ENCODE measurements at places on chromosomes 6 and 20.

- DNase-seq, result no peak
Observed at GRCh38 chr6:20955751-20956150, 421.5 kb downstream of the CDKAL1 start.

- no peak for DNase-seq
Observed at GRCh38 chr6:17869010-17869752, 118.3 kb downstream of the KIF13A start.

DNA sequence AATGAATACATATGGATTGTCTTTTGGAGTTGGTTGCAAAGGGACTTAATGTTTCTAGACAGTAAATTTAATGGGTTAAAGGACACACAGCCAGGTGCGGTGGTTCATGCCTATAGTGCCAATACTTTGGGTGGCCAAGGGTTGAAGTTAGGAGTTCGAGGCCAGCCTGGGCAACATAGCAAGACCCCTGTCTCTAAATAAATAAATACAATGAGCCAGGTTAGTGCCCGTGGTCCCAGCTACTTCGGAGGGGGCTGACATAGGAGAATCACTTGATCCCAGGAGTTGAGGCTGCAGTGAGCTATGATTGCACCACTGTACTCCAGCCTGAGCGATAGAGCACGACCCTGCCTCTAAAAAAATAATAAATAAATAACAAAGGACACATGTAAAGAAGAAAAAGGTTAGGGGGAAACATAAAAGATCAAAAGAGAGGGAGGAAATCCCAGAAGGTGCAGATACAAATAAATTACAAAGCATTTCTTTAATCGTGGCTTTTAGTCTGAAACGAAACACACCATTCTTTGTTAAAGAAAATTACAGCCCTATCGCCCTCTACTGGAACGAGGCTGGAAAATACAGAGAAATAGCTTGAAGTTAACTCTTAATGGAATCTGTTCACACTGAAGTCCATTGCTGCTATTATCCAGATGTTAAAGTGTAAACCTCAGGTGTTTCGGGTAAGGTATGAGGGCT, 42.6 kb upstream of the SCML4 start:
- peak; percentile 9 for DNase-seq

DNA sequence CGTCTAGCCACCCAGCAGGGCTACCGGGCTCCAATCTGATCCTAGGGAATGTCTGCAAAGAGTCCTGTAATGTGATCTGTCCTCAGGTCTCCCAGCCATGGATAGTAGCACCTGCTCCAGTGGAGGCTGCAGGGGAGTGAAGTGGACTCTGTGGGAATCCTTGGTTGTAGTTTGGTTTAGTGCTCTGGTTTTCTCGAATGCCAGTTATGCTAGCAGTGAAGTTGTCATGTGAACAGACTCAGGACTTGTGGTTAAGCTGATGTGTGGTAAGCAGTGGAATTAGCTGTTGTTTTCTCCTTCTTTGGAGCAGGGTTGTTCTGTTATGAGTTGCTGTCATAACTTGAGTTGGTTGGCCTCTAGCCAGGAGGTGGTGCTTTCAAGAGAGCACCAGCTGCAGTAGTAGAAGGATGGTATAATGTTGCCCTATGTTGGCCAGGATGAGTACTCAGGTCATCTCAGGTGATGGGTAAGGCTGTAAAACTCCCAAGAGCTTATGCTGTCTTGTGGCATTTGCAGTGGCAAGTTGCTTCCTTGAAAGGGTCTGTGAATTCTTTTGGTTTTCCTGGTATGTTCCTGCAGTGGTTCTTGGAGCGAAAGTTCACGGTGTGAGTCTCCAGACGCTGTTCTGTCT, 390.2 kb downstream of the UTRN start:
- no peak for DNase-seq

- DNase-seq, result no peak
Observed at GRCh38 chr6:4812068-4812467, 35.9 kb downstream of the CDYL start.

DNA sequence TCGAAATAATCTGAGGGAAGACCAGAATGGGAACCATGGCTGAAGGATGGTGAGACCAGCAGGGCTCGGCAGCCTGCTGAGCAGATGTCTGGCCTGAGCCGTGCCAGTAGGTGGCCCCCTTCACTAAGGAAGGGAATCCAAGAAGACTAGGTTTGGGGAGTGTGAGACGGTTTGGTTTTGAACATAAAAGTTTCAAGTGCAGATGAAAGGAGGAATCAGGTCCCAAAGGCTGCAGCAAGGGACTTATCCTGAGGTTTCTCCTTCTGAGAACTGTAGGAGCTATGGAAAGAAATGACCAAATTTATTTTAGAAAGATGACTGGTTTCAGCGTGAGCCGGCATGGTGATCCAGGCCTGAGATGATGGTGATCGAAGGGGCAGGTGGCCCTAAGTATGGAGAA, 4.6 kb upstream of the OSER1 start:
- peak; percentile 71 for DNase-seq

DNA sequence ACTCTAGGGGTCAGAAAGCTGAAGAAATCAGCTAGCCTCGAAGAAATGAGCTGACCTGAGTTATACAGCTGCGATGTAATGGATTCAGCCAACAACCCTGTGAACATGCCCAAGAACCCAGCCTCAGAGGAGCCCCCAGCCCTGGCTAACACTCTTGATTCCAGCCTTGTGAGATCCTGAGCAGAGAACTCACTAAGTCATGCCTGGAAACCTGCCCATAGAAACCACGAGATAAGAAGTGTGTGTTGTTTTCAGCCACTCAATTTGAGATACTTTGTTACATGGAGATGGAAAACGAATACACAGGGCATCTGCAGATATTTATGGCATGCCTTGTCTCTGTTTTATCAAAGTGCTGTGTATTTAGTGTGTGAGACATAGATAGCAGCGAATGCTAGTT, 265.2 kb downstream of the QKI start:
- no peak for DNase-seq

DNA sequence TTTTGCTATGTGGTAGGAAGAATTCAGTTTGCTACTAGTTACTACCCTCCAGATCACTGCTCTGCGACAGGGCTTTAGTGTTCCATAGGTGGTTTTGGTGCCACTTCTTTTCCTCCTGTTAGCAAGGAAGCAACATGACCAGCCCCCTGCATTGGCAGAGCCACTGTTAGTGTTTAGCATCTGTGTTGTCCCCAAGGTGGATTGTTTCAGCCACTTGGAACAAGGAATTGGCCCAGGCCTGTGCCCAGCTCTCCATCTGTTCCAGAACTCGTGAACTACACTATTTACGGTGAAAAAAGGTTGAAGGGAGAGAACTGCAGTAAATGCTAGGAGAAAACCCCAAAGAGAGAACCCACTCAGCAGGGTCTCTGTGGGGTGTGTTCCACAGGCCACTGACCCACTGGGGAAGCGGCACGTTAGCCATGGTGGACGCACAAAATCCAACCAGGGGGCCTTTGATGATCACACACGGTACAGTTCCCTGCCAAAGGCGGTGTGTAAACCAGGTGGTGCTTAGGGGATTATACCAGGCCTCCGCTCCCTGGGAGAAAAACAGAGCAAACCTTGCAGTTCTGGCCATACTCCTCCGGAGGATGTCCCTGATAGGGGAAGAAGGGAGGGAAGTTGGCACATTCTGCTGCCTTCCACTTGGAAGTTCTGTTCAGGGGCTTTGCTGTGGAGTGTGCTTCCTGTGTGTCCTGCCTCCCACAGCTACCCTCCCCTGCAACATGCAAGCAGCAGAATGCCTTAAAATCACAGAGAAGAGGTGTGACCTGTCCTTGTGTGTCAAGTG, 72.3 kb downstream of the LYRM2 start:
- DNase-seq, result no peak

DNA sequence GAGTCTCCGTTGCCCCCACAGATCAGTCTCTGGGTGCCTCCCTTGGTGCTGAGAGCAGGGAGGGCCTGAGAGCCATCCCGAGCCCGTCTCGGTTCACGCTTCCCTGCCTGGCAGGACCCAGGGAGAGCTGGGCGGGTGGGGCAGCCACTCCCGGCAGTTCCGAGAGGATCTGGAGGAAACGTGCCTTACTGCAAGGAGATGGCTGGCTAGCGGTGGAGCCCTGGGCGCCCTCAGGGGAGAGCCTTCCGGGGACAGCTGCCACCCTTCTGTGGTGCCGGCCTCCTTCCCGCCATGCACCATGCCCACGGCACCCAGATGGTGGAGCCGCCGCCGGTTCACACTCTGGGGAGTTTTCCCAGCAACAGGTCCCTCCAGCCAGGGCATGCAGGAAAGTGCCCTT, 45.8 kb upstream of the SLCO4A1 start:
- DNase-seq, result no peak

- no peak for DNase-seq
Observed at GRCh38 chr6:21738180-21739094, 144.9 kb downstream of the SOX4 start.

- DNase-seq, result no peak
Observed at GRCh38 chr20:49690899-49691620, 22.6 kb downstream of the B4GALT5 start.

GRCh38 chr20:33539129-33539528, 49.2 kb downstream of the CBFA2T2 start:
- no peak for DNase-seq

GRCh38 chr20:63830841-63831588, at the start of gene ZBTB46:
ZBTB46 (minus strand) TSS chr20:63831264; CDS start chr20:63790757, 40,507 bp downstream.
- no peak for DNase-seq

DNA sequence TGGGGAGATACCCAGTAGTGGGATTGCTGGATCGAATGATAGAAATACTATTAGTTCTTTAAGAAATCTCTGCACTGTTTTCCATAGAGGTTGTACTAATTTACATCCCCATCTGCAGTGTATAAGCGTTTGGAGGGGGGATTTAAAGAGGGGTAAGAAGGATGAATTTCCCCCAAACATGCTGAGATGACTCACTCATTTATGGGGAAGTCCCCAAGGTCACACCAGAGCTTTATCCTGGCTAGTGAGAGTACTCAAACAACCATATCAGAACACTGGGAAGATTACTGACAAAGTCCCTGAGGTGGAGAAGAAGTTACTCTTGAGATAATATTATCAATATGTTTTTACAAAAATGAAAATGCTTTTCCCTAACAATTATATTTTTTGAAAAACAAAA, 44.0 kb downstream of the ROS1 start:
- no peak for DNase-seq

GRCh38 chr6:29995340-29995777, 53.0 kb downstream of the HLA-A start:
- no peak for DNase-seq

DNA sequence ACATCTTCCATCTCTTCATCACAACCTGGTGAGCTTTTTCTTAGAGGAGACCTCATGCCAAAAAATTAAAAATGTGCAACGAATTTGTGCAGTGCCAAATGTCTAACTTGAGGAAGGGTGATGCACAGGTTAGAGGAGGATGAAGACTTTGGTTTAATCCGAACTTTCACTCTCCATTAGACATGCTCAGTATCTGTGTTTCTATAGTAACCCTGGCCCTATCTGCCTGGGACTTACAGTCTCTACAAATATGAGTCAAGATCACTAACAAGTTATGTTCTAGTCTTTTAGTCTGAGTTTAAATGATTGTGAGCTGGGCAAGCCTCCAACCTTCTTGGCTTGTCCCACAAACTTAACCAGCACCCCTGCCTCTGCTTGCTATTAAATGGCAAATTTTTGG, 377.0 kb downstream of the BMP2 start:
- DNase-seq, result no peak

DNA sequence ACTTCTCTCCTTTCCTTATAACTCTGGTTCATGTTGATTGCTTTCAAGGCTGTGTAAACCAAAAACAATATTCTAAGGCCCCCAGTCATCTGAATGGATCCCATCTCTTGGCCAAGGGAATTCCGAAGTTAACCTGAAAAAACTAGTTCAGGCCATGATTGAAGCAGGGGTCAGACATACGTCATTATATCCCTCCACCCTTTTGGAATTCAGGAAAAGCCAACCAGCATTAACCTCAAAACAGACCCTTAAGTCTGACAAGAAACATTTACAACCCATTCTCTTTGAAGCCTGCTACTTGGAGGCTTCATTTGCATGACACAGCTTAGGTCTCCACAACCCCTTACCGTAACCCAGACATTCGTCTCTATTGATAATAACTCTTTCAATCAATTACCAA, 39.7 kb downstream of the SLC26A8 start:
- no peak for DNase-seq

DNA sequence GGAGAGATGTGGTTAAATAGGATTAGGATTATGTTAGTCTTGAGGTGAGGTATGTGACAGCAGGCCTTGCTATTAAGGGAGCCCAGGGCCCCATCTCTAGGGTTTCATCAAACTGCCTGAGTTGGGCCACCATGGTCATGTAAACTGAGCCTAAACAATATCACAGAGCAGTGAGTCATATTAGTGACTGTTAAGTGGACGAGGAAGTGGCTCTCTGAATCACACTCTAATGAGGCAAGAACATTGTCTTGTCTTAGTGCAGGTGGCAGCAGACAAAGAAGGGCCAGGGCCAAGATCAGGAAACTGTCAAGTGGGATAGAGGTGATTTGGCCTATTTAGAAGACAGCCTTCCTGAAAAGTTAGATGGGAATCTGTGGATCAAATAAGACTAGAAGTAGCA, 23.1 kb downstream of the ENPP3 start:
- no peak for DNase-seq

- no peak for DNase-seq
Observed at GRCh38 chr20:63093966-63094766, 87.4 kb upstream of the BHLHE23 start.

GRCh38 chr6:109165392-109165974, 70.2 kb downstream of the CEP57L1 start:
- no peak for DNase-seq

Data from effector CD4-positive, alpha-beta T cell (primary cell).